ENCODE measurements at places on chromosomes 7 and 10.

- no peak for DNase-seq
Measured at GRCh38 chr7:153473185-153473584, 579.0 kb upstream of the DPP6 start.

- no peak for DNase-seq
Measured at GRCh38 chr10:99769706-99770105, 12.7 kb upstream of the ABCC2 start.

- DNase-seq, result no peak
Measured at GRCh38 chr10:77244746-77245145, 392.9 kb downstream of the KCNMA1 start.

DNA sequence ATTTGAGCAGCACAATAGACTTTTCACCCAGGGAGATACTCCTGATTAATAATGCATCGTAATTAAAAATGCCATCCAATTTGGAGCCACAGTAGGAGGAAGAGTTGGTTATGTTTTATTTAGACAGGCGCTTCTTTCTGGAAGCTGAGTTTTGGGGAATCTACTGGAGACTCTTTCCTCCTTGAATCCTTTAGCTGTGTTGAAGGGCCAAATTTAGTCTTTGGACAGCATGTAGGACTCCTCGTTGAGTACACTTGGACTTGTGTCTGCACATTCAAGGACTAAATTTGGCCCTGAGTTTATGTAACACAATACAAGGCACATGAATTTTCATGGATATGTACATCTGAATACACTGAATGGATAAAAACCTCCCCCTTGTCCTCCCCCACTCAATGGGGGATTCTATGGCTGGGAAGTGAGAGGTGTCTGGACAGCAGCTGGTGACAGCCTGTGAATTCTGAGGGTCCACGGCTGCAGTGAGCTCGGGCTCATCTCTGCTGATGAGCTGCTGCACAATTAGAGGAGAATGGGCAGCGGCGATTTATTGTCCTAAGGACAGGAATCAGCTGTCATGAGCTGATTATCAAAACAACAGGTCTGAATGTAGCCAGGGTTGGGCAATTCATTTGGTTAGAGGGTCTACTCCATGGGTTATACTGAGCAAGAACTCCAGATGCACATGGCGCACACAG lies 95.2 kb downstream of the PRTFDC1 start:
- no peak for DNase-seq

GRCh38 chr10:104080762-104081161 lies 4.9 kb downstream of the COL17A1 start:
- no peak for DNase-seq

GRCh38 chr7:52168085-52168484 lies 851.5 kb upstream of the COBL start:
- no peak for DNase-seq

- no peak for DNase-seq
Measured at GRCh38 chr7:117247809-117248208, 75.0 kb downstream of the WNT2 start.

DNA sequence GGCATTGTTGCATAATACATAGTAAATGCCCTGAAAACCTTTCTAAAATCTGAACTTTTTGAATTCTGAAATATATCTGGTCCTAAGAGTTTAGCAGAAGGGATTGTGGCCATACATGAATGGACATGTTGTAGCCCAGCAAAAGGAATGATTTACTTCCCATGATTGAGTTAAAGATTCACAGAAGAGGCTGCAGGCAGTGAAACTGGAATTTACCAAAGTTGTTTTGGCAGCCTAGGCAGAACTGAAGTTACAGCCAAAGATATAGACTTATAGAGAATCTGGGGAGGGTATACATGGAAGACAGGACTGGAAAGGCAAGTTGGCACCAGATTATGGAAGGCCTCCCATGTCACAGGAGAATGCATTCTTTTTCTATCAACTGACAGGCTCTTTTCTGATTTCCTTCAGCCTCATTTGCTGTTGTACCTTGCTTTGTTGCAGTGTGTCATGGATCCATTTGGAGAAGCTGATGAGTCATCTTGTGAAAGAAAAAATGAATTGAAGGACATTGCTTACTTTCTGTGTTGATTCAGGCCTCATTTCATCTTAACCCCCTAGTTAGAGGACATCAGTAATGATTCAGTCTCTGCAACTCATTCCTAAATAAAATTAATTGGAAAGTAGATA lies 356.2 kb upstream of the LRGUK start:
- no peak for DNase-seq
